ENCODE measurements at places on chromosomes 2 and 18. TPM values are rescaled to one million over a fixed set of nuclear protein-coding genes. Genes with fewer than 3 reads are reported as not detected.

ZFP36L2 gene
- total RNA-seq: 231 TPM

GRCh38 chr2:152094014-152094413, 4.8 kb downstream of the CACNB4 start:
- DNase-seq: no peak

DNA sequence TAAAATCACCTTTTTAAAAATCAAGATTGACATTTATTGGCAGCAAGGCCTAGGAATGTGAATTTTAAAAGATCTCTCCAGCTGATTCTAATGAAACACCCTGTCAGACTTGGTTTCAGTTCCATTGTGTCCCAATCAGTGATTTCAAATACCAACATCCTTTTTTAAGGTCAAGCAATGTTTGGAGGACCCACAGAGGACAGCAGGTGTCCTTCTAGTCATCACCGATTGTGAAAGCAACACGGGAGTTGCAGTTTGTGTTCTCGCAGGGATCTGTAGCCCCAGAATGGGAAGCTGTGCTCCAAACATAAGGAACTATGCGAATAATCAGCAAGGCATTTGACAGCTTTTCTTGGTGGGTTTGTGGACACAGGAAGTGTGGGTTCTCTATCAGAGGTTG, 4.5 kb upstream of the KIDINS220 start:
- no peak for DNase-seq

ELOA2 gene
- total RNA-seq: not detected

LYPD1 gene
- 1.2 TPM for total RNA-seq

CNDP1 gene
- total RNA-seq: not detected

DNA sequence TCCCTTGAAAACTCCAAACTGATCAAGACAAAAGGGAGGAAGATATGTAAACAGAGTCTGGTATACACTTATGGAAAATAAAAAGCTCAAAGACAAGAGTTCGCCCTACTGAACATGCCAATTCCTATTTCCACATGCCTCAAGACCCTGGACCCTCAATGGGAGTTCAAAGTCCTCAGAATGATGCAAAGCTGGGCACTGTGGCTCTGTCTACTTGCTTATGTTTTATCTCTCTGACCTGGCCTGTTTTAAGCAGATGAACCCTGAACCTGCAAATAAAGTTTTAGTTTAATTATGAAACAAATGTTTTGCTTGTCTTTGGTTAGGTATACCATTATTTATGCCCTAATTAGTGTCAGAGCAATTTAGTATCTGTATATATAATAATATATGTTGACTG, 22.6 kb downstream of the NR4A2 start:
- DNase-seq: no peak

MERTK gene
- total RNA-seq: 29.7 TPM

ALPI gene
- total RNA-seq: not detected
